ENCODE measurements at places on chromosomes 12 and 14.

GRCh38 chr12:56040963-56041551, 661 bp upstream of the RPS26 start:
- no peaks in the 10 kb centered on the region for H3K27me3 ChIP-seq
- peaks cover 51% of the 10 kb centered on the region for H3K36me3 ChIP-seq
- H3K4me1 ChIP-seq = peaks cover 22% of the 10 kb centered on the region
- ATAC-seq = no peak
- H3K27ac ChIP-seq = peak overlapping the region; percentile 94
- H3K4me3 ChIP-seq = peak overlapping the region; percentile 71

GRCh38 chr12:76919383-76920171, 40.8 kb upstream of the CSRP2 start:
- no peaks in the 10 kb centered on the region for H3K4me1 ChIP-seq
- no peaks in the 10 kb centered on the region for H3K27me3 ChIP-seq
- H3K27ac ChIP-seq = no peak overlapping the region
- H3K4me3 ChIP-seq = no peak overlapping the region
- no peak for ATAC-seq
- H3K36me3 ChIP-seq = no peaks in the 10 kb centered on the region

- peaks cover 27% of the 10 kb centered on the region for H3K27me3 ChIP-seq
- no peak overlapping the region for H3K27ac ChIP-seq
- no peaks in the 10 kb centered on the region for H3K36me3 ChIP-seq
Measured at GRCh38 chr14:85538636-85539035, 8.7 kb downstream of the FLRT2 start.

DNA sequence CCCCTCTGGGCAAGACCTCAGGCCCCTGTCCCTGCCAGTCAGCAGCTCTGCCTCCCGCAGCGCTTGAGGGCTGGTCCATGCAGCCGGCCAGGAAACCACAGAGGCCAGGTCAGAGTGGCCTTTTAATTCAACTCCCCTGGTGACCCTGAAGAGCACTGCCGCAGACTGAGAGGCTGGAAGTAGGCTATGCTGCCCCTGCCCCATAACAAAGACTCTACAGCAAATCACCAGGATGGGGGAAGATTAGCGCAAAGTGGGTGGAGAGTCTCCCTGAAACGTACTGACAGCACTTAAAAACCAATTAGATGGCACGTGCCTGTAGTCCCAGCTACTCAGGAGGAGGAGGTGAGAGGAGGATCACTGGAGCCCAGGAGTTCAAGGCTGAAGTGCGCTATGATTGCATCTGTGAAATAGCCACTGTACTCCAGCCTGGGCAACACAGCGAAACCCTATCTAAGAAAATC, 70.5 kb downstream of the ITPK1 start:
- H3K36me3 ChIP-seq = no peaks in the 10 kb centered on the region
- H3K27ac ChIP-seq = peak overlapping the region; percentile 89
- no peaks in the 10 kb centered on the region for H3K27me3 ChIP-seq
- no peak overlapping the region for H3K4me3 ChIP-seq
- ATAC-seq = no peak

- H3K4me3 ChIP-seq = no peak overlapping the region
- no peak overlapping the region for H3K27ac ChIP-seq
- H3K4me1 ChIP-seq = peaks cover 2% of the 10 kb centered on the region
- no peaks in the 10 kb centered on the region for H3K36me3 ChIP-seq
Measured at GRCh38 chr12:40034712-40035111, 71.2 kb downstream of the SLC2A13 start.

Data from gastroesophageal sphincter (tissue), 4 donors.